Activated T-cell treated with anti-CD3 and anti-CD28 coated beads, Interleukin-2, amount 50 U/mL, for 72 hours (primary cell): ENCODE measurements at places on chromosomes 1 and 21. TPM values are rescaled to one million over a fixed set of nuclear protein-coding genes. Genes with fewer than 3 reads are reported as not detected.

GRCh38 chr1:1907098-1907736, 7.8 kb upstream of the CALML6 start:
- no peaks in the 10 kb centered on the region for H3K36me3 ChIP-seq
- no peaks in the 10 kb centered on the region for H3K27me3 ChIP-seq
- no peak for DNase-seq
- H3K4me1 ChIP-seq, result peaks cover 23% of the 10 kb centered on the region
- H3K4me3 ChIP-seq, result no peak overlapping the region
- no peak overlapping the region for H3K27ac ChIP-seq

DNA sequence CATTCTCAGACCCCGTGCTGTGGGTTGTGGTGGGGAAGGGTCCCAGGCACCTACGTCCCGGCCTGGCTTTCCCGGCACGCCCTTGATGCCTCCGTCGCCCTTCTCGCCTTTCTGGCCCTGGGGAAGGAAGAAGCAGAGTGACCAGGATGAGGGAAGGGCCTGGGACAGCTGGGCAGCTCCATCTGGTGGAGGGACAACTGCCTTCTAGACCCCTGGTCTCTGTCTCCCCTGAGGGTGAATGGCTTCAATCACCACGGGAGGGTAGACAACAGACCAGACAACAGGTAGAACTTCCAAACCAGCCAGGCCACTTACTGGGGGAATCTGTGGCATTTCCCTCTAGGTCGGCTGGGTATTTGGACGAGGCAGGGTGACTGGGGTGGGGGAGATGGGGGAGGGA, 11.9 kb downstream of the COL16A1 start:
- no peak overlapping the region for H3K4me3 ChIP-seq
- no peak overlapping the region for H3K27ac ChIP-seq
- H3K36me3 ChIP-seq, result no peaks in the 10 kb centered on the region
- no peaks in the 10 kb centered on the region for H3K4me1 ChIP-seq
- no peak for DNase-seq

DNA sequence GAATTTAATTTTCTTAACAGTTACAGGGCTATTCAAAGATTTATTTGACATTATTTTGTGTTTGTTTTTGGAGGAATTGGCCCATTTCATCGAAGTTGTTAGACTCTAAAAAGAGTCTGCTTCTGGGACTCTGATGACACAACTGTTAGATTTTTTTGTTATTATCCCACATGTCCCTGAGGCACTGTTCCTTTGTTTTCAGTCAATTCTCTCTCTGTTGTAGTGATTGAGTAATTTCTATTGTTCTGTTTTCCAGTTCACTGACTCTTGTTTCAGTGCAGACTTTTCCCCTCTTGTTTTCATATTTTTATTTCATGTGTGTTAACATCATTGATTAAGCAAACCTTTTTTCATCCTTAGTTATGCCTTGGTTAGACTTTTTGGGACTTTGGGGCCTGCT, 325.0 kb downstream of the ZNF326 start:
- no peak for DNase-seq
- no peaks in the 10 kb centered on the region for H3K36me3 ChIP-seq
- H3K4me1 ChIP-seq, result no peaks in the 10 kb centered on the region
- peaks cover 7% of the 10 kb centered on the region for H3K27me3 ChIP-seq
- no peak overlapping the region for H3K27ac ChIP-seq
- H3K4me3 ChIP-seq, result no peak overlapping the region

GRCh38 chr1:160353223-160353622, 10.0 kb downstream of the NCSTN start:
- H3K36me3 ChIP-seq, result peaks cover 12% of the 10 kb centered on the region
- peaks cover 4% of the 10 kb centered on the region for H3K4me1 ChIP-seq
- H3K4me3 ChIP-seq, result no peak overlapping the region

DNA sequence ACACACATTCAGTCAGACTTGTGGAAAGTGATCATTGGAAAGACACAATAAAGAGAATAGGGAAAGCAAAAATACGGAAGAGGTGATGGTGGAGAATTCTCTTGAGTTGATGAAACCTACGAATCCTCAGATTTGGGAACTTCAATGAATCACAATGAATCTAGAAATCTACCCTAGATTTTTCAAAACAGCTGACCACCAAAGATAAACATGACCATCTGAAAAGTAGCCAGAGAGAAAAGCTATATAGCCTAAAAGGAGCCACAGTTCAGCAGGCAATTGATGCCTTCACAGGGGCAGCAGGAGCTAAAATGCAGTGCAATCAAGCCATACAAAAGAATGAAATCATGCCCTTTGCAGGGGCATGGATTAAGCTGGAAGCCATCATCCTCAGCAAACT, 170.6 kb upstream of the RUNX1 start:
- H3K4me3 ChIP-seq, result no peak overlapping the region
- H3K27ac ChIP-seq, result no peak overlapping the region
- H3K4me1 ChIP-seq, result peaks cover 58% of the 10 kb centered on the region
- peaks cover 2% of the 10 kb centered on the region for H3K36me3 ChIP-seq
- no peak for DNase-seq

- no peaks in the 10 kb centered on the region for H3K36me3 ChIP-seq
- no peak for DNase-seq
- H3K27ac ChIP-seq, result no peak overlapping the region
- H3K27me3 ChIP-seq, result peaks cover 22% of the 10 kb centered on the region
- H3K4me3 ChIP-seq, result no peak overlapping the region
Measured at GRCh38 chr1:163056831-163057230, 12.3 kb upstream of the RGS4 start.

The FCMR gene
- total RNA-seq, result 50.3 TPM

DNA sequence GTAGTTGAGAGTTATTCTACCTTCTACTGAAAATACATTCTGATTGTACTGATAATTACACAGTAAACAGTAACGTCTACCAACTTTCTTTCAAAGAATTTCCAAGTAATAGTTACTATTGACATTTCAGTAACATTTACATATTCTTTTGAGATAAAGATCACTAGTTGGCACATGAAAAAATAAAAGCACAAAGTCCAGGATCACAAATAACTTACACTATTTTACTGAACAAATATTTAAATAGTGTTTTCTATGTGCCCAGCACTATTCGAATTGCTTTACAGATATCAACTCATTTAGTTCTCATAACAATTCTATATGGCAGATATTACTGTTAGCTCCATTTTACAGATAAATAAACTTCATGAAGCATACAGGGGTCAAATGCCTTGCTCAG, 126.4 kb downstream of the TTLL7 start:
- H3K27me3 ChIP-seq, result no peaks in the 10 kb centered on the region
- no peak overlapping the region for H3K27ac ChIP-seq
- no peaks in the 10 kb centered on the region for H3K36me3 ChIP-seq
- H3K4me3 ChIP-seq, result no peak overlapping the region
- H3K4me1 ChIP-seq, result no peaks in the 10 kb centered on the region

The SPRR2B gene
- total RNA-seq, result not detected

- H3K4me3 ChIP-seq, result peak overlapping the region; percentile 87
- H3K27me3 ChIP-seq, result no peaks in the 10 kb centered on the region
- DNase-seq, result no peak
- peak overlapping the region; percentile 84 for H3K27ac ChIP-seq
- H3K4me1 ChIP-seq, result peaks cover 32% of the 10 kb centered on the region
Measured at GRCh38 chr1:25023826-25024225, 93.8 kb upstream of the RUNX3 start.

The LMX1A gene
- not detected for total RNA-seq

The ATP13A2 gene
- 22.2 TPM for total RNA-seq

DNA sequence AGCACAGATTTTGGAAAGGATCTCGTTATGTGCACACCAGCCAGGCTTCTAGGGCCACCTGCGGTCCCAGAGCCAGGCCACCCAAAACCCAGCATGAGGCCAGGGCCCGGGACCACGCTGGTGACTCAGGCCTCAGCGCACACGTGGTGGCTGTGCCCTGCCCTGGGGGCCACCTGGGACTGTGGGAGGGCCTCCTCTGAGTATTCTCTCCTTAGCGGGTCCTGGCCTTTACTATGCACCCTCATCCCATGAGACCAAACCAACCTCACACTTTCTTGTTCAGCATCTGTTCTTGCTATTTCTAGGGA, 9.9 kb downstream of the WNT9A start:
- H3K27ac ChIP-seq, result no peak overlapping the region
- H3K4me3 ChIP-seq, result no peak overlapping the region
- H3K4me1 ChIP-seq, result peaks cover 10% of the 10 kb centered on the region

DNA sequence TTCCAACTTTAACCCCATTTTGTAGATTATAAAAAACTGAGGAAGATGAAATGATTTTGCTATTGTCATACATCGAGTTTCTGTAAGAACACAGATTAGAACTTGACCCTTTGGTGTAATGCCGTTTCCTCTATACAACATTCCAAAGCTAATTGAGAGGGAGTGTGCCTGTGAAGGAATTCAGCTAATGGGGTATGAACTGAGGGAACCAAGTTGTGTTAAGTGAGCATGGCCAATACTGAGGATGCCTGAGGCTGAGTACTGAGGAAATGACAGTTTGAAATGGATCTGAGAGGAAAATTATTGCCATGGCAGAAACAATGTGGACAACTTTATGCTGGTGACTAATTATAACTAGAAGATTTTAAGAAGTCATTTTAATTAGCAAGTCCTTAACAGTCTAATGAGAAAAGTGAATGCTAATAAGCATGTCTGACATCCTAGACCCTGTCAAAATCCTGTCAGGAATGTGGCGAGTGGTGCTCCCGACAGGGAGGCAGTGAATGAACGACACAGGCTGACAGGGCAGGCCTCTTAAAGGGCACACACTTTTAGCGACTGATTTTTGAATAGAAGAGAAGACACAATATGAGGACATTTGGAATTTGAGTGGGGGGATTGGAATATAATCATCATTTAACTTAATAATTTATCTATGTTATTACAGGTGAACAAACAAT, 262.5 kb downstream of the HLX start:
- H3K27ac ChIP-seq, result no peak overlapping the region
- no peaks in the 10 kb centered on the region for H3K36me3 ChIP-seq
- DNase-seq, result no peak
- no peak overlapping the region for H3K4me3 ChIP-seq
- H3K4me1 ChIP-seq, result no peaks in the 10 kb centered on the region

- DNase-seq, result no peak
- H3K36me3 ChIP-seq, result no peaks in the 10 kb centered on the region
- no peak overlapping the region for H3K27ac ChIP-seq
- H3K27me3 ChIP-seq, result no peaks in the 10 kb centered on the region
- no peak overlapping the region for H3K4me3 ChIP-seq
- no peaks in the 10 kb centered on the region for H3K4me1 ChIP-seq
Measured at GRCh38 chr1:178188306-178188705, 94.4 kb downstream of the RASAL2 start.

The ACKR1 gene
- total RNA-seq, result not detected

The PLCH2 gene
- total RNA-seq, result 13.9 TPM
